ENCODE measurements at places on chromosomes 4 and X.

GRCh38 chrX:136735601-136736000 lies 45.1 kb downstream of the ARHGEF6 start:
- no peak for DNase-seq

DNA sequence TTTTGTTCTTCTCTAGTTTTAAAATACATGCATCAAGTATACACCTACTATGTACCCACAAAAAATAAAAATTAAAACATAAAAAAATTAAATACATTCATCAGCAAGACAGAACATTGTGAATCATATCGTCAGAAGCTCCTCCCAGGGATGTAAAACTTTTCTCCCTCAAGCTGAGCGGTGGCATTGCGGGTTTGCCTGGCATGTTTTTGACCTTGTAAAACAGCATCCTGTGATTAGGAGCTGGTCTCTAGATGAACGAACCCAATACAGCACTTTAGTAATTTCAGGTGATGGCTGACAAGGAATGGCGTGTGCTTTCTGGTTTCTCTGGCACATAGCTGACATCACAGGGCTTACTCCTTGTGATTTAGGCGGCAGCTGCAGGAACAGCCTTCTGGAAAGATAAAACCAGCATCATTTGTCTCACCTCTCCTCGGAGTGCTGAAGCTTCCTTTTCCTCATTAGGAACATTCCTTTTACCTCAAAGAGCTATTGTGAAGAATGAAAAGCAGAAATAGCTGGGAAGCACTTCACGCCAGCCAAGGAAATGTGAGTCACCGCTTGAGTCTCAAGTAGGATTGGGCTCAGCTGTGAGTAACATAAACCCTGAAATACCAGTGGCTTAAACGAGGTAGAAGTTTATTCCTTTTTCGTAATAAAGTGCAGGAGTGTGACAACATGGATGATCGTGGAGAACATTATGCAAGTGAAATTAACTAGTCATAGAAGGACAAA lies 44.3 kb downstream of the NYX start:
- DNase-seq, result no peak

GRCh38 chr4:3347871-3348270 lies 55.0 kb downstream of the RGS12 start:
- DNase-seq, result no peak

DNA sequence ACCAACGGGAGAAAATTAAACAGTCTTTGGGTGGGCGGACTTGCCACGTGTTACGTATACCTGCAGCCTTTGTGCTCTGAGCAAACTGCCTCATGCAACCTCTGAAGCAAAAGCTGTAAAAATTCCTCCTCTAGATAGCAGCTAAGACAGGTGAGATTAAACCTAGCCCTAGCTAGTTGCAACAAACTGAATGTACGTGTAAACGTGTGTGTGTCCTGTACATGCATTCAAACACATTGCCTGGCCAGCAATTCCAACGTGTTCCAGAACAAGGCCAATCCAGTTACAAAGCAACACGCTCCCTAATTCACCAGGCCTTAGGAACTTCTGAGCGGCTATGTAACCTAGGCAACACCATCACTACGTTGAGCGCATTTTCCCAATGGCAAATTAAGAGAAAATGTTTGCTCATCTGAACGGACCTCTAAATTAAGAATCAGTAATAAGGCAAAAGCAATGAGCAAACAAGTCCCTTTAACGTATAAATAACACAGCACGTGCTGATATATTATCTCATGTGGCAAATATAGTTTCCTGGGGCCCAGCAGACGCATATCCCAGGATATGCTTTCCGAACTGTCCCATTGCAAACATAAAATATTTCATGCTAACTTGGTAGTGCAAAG lies 792 bp downstream of the PPID start:
- no peak for DNase-seq

GRCh38 chr4:4386736-4387392 lies at the start of gene NSG1:
Gene NSG1 (plus strand): TSS chr4:4387102. CDS start chr4:4387630, 528 bp downstream.
- peak; percentile 35 for DNase-seq

GRCh38 chr4:177380730-177381287 lies 61.4 kb downstream of the AGA start:
- no peak for DNase-seq
